ENCODE measurements at places on chromosomes 6 and 20.

DNA sequence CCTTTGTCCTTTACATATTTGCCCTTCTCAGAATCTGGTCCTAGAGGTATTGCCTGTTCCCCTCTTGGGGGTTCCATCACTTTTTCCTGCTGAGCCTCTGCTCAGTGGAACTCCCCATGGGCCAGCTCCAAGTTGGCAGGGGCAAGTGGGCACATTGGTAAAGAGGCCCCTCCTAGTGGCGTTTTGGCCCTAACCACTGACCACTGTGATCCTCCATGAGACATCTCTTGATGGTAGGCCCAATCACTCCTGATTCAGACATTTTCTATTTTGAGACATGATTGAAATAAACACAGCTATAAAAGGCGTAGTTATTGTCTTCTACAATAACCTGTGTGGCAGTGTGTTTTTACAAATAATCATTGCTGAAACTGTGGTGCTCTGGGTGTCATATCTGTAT, 83.0 kb downstream of the RREB1 start:
- no peak for DNase-seq

- DNase-seq, result no peak
These were observed 21.4 kb upstream of the MAPRE1 start for GRCh38 chr20:32798046-32798981.

DNA sequence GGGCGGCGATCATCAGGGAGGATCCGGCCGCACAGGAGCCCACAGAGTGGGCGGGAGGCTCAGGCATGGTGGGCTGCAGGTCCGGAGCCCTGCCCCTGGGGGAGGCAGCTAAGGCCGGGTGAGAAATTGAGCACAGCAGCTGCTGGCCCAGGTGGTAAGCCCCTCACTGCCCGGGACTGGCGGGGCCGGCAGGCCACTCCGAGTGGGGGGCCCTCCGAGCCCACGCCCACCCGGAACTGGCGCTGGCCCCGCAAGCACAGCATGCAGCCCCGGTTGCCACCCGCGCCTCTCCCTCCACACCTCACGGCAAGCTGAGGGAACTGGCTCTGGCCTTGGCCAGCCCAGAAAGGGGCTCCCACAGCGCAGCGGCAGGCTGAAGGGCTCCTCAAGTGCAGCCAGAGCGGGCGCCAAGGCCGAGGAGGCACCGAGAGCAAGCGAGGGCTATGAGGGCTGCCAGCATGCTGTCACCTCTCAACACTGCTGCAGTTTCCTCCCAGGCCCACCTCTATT, 48.1 kb upstream of the UST start:
- no peak for DNase-seq

DNA sequence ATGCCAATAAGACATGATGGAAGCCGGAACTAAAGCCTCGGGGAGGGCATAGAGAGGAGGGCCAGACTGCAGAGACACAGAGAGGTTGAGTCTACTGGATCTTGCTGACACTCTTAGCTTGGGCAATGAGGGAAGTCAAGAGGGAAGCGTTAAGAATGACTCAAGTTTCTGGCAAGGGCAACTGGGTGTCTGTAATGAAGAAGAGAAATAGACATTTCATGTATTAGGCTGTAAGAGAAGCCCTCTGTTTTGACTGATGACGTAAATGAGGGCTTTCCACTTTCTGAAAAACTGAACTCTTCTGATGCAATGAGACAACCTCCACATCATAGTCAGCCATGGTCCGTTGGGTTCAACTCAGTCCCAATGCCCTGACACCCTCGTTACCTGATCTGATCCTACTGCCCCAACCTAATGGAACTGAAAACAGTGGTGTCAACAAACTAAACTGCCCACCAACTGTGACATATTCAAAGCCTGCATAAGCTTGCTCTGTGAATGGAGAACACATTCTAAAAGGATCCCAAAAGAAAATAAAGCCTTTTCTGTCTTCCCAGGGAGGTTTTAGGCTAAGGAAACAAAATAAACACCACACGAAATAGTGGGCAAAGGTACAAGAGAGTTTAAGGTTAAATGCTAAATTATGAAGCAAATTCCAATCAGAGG, 45.8 kb upstream of the PNRC1 start:
- DNase-seq, result no peak

- DNase-seq, result no peak
These were observed 32.5 kb upstream of the SYNCRIP start for GRCh38 chr6:85675030-85675819.

- no peak for DNase-seq
These were observed 249.1 kb upstream of the PREP start for GRCh38 chr6:105651969-105652368.
